ENCODE measurements at places on chromosomes 3 and 15. TPM values are rescaled to one million over a fixed set of nuclear protein-coding genes. Genes with fewer than 3 reads are reported as not detected.

DNA sequence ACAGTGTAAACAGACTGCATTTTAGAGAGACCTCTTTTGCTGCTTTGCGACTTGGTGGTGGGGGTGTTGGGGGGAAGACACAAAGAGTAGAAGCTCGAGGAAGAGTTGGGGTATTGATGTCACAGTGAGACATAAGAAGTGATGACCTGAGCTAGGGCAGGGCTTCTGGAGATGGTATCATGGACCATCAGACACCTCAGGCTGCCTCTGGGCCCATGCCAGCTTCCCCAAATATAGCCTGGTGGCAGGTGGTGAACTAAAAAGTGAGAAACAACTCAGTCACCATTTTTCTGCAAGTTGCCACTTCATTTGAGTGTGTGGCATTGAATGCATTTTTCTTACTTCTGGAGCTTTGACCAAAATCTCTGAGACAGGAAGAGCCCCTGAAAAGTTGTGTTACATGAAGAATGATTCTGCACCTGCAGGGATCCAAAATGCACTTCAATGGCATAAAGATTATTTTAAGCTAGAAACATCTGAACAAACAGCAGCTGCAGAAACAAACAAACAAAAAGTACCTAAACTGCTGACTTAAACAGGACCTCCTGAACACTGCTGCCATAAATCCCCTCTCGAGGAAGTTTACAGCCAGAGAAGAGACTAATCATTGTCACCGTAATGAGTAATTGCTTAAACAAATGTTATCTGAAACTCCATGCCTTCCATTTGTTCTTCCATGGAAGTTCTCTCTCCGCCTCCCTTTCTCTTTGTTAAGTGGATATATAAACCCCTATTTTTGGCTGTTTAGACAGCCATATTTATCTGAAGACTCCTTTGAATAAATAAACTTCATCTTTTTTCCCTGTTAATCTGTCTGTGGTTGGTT lies 15.2 kb upstream of the XIRP1 start:
- H3K4me3 ChIP-seq, result no peak overlapping the region
- DNase-seq, result no peak
- H3K36me3 ChIP-seq, result no peaks in the 10 kb centered on the region
- no peaks in the 10 kb centered on the region for H3K27me3 ChIP-seq

GRCh38 chr15:92109191-92109873 lies 255.8 kb downstream of the SLCO3A1 start:
- peaks cover 5% of the 10 kb centered on the region for H3K36me3 ChIP-seq
- no peak overlapping the region for H3K27ac ChIP-seq
- no peak for DNase-seq
- no peak overlapping the region for H3K4me3 ChIP-seq
- no peaks in the 10 kb centered on the region for H3K4me1 ChIP-seq
- no peaks in the 10 kb centered on the region for H3K27me3 ChIP-seq

- peaks cover 33% of the 10 kb centered on the region for H3K36me3 ChIP-seq
- H3K27me3 ChIP-seq, result no peaks in the 10 kb centered on the region
- no peak overlapping the region for H3K4me3 ChIP-seq
- no peak overlapping the region for H3K27ac ChIP-seq
- H3K4me1 ChIP-seq, result no peaks in the 10 kb centered on the region
Observed at GRCh38 chr3:51931756-51932155, 9.9 kb downstream of the RRP9 start.

DNA sequence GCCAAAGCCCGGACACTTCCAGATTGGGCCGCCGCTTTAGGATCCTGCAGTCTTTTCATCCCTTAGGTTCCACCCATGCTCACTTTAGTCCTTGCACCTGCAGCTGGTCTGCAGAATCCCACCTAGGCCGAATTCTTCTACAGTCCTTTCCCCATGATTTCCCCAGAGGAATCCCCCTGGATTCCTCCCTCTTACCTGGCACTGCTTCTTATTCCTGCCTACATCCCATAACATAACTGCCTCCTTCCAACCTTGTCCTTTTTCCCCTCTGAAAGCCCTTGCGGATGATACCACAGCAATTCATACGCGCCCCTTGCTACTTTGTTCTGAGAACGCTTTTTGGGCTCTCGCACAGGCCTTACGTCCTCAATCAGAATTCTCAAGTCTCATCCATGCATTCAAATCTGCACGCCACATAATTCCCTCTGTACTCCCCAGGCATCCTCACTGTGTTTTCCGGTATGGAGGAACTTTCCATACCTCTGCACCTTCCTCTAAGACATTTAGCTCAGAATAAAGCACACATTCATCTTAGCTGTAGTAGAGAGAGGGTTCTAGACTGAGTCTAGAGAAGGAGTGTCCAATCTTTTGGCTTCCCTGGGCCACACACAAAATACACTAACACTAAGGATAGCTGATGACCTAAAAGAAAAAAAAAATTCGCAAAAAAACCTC lies 619 bp downstream of the EIF2AK4 start:
- peak overlapping the region; percentile 75 for H3K4me3 ChIP-seq
- no peak for DNase-seq
- H3K4me1 ChIP-seq, result peaks cover 22% of the 10 kb centered on the region
- H3K36me3 ChIP-seq, result no peaks in the 10 kb centered on the region
- no peaks in the 10 kb centered on the region for H3K27me3 ChIP-seq
- H3K27ac ChIP-seq, result peak overlapping the region; percentile 93

GRCh38 chr15:71683411-71684274 lies 126.7 kb upstream of the NR2E3 start:
- H3K27me3 ChIP-seq, result no peaks in the 10 kb centered on the region
- no peaks in the 10 kb centered on the region for H3K36me3 ChIP-seq
- peaks cover 43% of the 10 kb centered on the region for H3K4me1 ChIP-seq
- H3K4me3 ChIP-seq, result no peak overlapping the region

DNA sequence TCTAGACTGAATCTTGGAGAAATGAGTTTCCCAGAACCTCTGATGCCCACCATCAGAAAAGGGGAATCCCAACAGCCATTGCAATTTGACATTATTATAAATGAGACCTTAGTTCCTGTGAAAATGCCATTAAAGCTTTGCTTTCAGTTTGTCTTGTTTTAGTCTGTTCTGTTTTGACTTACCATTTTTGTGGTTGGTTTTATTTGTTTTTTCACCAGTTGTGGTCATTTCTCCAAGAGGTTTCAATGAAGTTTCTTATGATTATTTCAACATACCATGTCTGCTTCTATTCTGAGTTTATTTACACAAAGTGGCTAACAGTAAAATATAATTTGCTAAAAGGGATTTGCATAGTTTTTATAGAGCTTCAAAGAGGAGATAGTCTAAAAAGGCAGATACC lies 175.0 kb upstream of the MCTP2 start:
- H3K4me1 ChIP-seq, result no peaks in the 10 kb centered on the region
- H3K27ac ChIP-seq, result no peak overlapping the region
- DNase-seq, result no peak
- no peaks in the 10 kb centered on the region for H3K36me3 ChIP-seq

DNA sequence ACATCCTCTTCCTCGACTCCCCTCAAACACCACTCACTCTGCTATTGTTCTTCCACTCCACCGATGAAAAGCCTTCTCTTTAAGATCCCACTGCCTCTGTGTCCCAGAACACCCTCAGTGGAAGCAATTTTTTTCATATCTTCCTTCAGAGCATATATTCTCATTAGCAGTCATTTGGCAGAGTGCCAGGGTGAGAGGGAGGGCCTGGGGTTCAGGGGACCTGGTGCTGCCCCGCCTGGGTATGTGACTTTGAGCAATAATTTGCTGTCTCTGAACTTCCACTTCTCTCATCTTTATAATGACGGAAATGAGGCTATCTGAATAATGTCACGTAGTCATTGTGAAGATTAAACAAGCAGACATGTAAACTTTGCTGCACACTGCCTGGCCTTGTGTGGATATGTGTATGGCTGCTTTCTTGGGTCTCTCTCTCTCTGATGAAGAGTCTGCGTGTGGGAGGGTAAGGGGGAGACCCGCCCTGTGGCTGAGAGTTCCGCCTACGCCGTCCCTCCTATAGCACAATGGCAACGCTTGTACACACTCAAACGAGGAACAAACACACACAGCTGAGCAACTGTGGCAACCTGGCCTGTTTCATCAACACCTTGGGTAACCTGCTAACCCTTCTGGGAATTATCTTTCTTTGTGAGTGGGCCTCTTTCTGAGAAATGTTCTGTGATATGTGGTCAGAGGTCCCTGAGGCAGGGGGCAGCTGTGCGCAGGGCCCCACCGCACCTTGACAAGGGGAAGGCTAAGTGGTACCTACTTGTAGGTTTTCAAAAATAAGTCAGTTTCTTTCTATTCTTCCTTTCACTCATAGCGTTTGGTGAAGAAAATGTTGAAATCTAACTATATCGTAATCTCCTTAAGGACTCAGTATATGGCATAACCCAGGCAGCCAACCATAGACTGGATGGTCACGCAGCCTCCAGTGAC lies 369.8 kb downstream of the SV2B start:
- no peaks in the 10 kb centered on the region for H3K27me3 ChIP-seq
- no peak overlapping the region for H3K27ac ChIP-seq
- peak; percentile 29 for DNase-seq
- H3K36me3 ChIP-seq, result no peaks in the 10 kb centered on the region

The TAGLN3 gene
- total RNA-seq, result 5.3 TPM

DNA sequence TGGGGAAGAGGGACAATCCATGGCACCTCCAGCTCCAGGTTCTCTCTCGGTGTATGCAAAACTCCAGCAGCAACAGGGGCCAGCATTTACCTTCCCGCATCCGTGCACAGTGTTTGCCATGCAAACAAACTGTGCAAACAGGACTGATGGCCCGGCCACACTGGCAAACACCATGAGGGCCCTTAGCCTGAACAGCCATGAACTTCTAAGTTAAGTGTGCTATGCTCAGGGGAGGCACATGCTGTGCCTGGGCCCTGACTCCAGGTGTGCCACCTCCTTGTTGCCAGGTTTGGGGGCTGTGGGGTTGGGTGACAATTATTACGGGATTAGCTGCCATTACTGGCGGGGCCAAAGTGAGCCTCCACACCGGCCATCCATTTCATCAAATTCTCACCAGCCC lies 57.5 kb downstream of the CACNA2D2 start:
- H3K36me3 ChIP-seq, result no peaks in the 10 kb centered on the region
- no peak overlapping the region for H3K4me3 ChIP-seq
- no peaks in the 10 kb centered on the region for H3K27me3 ChIP-seq
- peaks cover 83% of the 10 kb centered on the region for H3K4me1 ChIP-seq
- DNase-seq, result peak; percentile 87

- H3K4me1 ChIP-seq, result peaks cover 76% of the 10 kb centered on the region
- H3K4me3 ChIP-seq, result peak overlapping the region; percentile 89
- H3K36me3 ChIP-seq, result no peaks in the 10 kb centered on the region
- no peaks in the 10 kb centered on the region for H3K27me3 ChIP-seq
- peak; percentile 44 for DNase-seq
Observed at GRCh38 chr15:34336991-34337556, 507 bp downstream of the SLC12A6 start.

The SCN10A gene
- total RNA-seq, result not detected

DNA sequence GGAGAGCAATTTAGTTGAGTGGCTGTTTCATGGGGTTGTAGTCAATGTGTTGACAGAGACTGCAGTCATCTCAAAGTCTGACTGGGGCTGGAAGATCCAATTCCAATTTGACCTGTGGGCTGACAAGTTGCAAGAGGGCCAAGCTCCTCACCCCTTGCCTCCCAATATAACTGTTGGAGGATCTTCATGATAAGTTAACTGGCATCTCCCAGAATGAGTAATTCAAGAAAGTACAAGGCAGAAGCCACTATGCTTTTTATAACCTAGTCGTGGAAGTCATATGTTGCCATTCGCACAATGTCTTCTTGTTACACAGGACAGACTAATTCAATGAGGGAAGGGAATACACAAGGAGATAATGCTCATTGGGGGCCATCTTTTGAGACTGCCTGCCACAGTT lies 29.1 kb downstream of the GPR15 start:
- no peaks in the 10 kb centered on the region for H3K36me3 ChIP-seq
- H3K4me3 ChIP-seq, result no peak overlapping the region
- no peaks in the 10 kb centered on the region for H3K4me1 ChIP-seq
- DNase-seq, result no peak
- H3K27ac ChIP-seq, result no peak overlapping the region
- H3K27me3 ChIP-seq, result no peaks in the 10 kb centered on the region

DNA sequence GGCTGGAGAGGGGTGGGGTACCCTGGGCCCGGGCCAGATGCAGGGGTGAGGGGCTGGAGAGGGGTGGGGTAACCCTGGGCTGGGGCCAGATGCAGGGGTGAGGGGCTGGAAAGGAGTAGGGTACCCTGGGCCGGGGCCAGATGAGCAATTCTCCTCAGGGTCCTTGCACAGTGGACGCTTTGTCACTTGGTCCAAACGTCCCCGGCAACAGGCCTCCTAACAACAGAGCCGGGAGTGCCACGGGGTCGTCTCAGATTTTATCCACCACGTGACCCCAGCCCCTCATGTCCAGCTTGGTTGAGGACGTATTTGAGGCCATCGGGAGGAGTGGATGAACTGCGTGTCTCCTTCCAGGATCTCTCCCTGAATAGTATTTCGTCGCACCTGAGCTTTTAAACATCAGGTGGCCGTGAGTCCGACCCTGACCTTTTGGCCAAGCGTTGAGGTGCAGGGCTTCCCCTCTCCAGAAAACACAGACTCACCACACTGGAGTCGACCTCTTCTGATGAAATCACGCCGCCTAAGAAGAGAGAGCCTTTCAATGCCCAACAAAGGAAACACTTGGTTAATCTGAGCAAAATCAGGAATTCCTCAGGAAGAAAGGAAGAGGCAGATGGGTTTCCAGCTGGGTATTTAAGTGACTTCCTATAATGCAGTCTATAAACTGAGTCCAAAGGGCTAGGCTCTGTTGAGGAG lies 12.8 kb upstream of the LRRC15 start:
- H3K27me3 ChIP-seq, result no peaks in the 10 kb centered on the region
- no peak for DNase-seq
- no peak overlapping the region for H3K27ac ChIP-seq
- H3K4me3 ChIP-seq, result no peak overlapping the region
- no peaks in the 10 kb centered on the region for H3K36me3 ChIP-seq
- no peaks in the 10 kb centered on the region for H3K4me1 ChIP-seq

DNA sequence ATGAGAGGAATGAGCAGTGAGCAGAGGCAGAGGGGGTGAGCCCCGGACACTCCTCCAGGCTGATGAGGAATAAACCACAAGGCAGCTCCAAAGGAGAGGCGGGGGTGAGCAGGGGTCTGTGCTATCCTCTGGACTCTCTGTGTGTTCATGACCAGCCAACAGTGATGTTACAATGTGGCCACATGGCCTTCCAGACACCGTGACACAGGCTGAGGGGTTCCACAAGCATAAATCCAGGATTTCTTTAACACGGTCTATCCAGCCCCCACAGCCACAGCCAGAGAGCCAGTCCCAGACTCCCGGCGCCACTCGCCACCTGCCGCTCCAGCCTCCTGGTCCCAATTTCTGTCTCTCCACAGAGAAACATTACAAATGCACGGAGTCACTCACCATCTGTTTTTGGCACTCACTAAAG lies 24.4 kb downstream of the XXYLT1 start:
- DNase-seq, result no peak
- no peak overlapping the region for H3K4me3 ChIP-seq

The IL16 gene
- 21.0 TPM for total RNA-seq

Measured in stomach (tissue), 19 donors.